Esophagus (tissue), 2 donors: ENCODE measurements at places on chromosomes 13 and 19. TPM values are rescaled to one million over a fixed set of nuclear protein-coding genes. Genes with fewer than 3 reads are reported as not detected.

The AMER2 gene
- not detected for polyA plus RNA-seq

The LRRC25 gene
- polyA plus RNA-seq: 0.66 TPM

The ZNF486 gene
- 0.88 TPM for polyA plus RNA-seq

The CGB3 gene
- polyA plus RNA-seq: not detected

The PLPP2 gene
- 18.5 TPM for polyA plus RNA-seq
